ENCODE measurements at places on chromosomes 1 and 21.

DNA sequence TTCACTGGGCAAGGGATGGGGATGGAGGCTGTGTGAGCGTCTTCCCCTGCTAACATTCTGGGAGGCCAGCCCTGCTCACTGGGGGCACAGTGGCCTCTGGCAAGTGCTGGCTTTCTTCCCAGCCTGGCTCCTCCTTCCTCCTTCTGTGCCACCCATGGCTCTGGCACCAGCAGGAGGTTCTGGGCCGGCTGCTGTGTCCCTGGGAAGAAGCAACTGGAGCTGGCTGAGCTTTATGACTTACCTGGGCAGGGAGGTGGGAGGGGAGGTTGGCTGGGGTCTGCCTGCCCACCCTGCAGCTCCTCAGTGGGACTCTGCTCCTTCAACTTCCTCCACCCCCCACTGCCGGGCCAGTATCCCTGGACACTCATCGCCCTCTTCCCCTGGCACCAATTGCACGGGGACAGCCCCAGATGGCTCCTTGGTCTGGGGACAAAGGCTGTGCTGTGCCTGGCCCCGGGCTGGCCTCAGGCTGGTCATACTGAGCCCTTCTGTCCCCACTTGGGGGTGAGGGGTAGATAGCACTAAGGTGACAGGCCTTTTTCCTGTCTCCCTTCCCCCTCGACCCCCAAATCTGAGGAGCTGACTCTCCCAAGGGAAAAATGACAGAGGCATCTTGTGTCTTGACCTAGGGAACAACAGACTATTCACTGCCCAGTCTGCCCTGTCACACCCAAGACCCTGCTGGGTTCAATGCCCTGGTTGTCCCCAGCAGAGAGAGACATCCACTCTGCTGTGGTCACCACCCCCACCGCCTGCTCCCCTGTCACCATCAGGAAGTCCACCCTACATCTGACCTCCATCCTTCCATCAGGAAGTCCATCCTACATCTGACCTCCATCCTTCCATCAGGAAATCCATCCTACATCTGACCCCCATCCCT lies 14.4 kb downstream of the CDK18 start:
- no peak for DNase-seq

- no peak for DNase-seq
These were observed 141.5 kb downstream of the KAZN start for GRCh38 chr1:14740016-14740415.

DNA sequence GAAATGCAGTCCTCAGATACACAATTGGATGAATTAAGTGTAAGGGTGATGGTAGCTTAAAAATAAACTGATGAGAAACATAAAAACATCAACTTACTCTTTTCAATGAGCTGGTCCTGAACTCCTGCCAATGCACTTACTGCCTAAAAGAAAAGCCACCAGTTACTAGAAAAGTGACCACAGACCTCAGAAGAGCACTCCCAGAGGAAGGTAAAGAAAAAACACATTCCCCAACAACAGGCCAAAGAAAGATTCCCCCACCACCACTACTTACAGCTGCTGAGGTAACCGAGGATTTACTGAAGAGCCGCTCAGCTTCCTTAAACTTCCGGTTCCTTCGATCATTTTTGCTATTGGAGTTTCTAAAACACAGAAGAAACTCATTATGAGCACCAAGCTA lies 5.4 kb downstream of the MEAF6 start:
- DNase-seq, result no peak

DNA sequence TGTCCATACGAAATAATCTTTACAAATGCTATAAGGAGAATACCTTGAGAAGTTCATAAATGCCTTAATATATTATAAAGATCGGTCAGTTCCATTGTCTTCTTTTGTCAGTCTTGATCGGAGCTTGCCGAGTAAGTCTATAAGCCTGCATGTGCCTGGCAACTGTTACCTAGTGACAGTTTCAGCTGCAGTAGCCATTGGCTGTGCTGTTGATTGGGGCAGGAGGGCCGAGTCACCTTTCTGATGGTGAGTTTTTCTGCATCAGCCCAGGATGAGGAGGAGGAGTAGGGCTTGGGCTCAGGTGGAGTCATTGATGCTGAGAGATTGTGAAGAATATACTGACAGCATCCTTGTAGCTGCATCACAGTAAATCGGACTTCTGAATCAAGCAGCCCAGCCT lies 1.9 kb upstream of the GPR52 start:
- no peak for DNase-seq

DNA sequence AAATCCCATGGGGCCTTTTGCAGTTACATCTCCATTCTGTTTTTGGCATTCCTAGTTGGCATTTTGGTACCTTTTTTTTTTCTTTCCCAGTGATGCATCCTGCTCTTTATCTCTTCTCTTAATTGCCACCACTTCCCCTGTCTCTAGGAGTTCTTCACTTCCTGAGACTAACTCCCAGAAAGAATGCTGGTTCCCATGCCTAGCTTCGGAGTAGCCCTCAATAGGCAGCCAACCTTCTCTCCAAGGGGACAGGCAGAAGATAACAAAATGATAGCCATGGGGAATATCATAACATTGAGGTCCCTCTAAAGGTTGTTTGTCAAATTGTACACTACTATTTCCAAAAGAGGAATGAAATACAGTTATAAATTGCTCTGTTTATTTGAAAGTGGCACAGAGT lies 150.6 kb upstream of the UBE2U start:
- DNase-seq, result no peak

GRCh38 chr1:21933397-21934248 lies 3.5 kb downstream of the HSPG2 start:
- no peak for DNase-seq

GRCh38 chr1:45348609-45348965 lies 8.3 kb upstream of the MUTYH start:
- DNase-seq, result no peak

DNA sequence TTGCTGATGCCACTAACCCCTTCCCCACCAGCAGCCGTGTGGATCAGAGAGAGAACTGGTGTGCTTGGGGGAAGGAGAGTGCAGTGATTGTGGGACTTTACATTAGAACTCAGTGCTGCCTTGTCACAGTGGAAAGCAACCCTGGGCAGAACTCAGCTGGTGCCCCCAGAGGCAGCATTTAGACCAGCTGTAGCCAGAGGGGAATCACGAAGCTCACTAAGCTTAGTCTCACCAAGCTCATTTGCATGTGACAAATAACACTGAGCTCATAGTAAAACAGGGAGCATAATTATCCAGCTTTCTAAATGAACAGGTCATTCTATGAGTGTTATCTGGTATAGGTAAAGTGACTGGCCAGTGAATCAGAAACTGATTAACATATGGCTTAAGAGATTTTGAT lies 9.8 kb upstream of the SMAP2 start:
- no peak for DNase-seq

DNA sequence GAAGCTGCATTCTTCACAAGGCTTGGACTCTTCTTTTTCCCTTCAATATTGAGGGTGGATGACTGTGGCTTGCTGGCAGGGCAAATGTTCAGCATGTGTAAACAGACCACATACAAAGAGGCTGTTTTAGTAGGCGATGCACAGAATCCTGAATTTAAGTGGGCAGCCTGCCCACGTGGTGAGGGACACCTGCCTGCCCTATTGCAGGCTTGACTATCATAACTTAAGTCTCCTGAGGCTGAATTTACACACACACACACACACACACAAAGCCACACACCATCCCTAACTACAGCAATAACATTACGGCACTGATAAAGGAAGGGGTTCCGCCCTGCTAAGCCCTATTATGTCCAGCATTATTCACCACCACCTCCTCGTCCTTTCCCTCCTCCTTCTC lies 15.9 kb downstream of the SYT2 start:
- no peak for DNase-seq

GRCh38 chr21:17514124-17514845 lies 1.4 kb downstream of the CXADR start:
- no peak for DNase-seq

GRCh38 chr21:15558884-15559283 lies 170.9 kb upstream of the USP25 start:
- DNase-seq, result no peak

DNA sequence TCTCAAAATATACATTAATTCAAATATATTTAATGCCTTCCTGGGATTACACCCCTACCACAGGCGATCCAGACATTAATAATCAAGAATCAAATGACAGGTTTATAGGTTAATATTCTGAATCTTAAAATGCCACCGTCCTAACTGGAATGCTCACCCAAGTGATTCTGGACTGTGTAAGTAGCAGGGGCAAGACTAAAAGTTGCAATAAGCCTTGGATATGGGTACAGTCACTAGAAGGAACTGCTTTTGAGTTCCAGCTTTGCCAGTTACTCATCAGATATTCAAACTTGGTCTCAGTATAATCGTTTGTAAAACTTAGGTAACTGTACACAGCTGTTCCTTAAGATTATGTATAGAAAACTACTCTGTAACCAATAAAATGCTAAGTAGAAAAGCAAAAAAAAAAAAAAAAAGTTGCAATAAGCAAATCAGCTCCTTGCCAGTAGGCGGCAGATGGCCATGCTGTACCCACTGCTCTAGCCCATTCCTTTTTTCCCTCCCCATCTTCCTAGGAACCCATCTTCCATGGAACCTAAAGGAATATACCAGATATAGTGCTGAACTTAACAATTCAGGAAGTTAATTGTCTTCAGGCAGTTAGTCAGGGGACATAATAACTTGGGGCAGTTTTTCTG lies 10.5 kb downstream of the RO60 start:
- DNase-seq, result no peak

- DNase-seq, result no peak
These were observed 86.8 kb upstream of the SERBP1 start for GRCh38 chr1:67517046-67517445.

- no peak for DNase-seq
These were observed 391.9 kb downstream of the GPATCH2 start for GRCh38 chr1:217238945-217239344.

DNA sequence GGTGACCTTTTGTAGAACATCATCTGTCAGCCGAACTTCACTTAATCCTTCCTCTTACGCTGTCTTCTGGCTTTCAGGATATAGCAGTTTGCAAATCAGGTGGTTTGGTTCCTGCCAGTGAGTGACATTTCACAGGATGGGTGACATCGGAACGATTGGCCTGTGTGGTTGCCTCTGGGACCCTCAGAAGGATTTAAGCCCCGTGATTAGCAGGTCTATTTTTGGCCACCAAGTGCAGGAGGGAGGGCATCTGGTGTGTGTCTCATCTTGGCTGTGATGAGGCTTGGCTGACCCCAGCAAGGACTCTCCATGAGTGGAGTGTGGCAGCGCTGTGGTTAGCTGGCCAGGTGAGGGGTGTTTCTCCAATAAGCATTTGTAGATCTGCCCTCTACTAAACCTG lies 407.6 kb upstream of the VAMP3 start:
- DNase-seq, result no peak

- DNase-seq, result no peak
These were observed 642 bp downstream of the TRIM62 start for GRCh38 chr1:33180911-33181890.

- no peak for DNase-seq
These were observed 24.5 kb downstream of the EEIG2 start for GRCh38 chr1:108584428-108584856.

- DNase-seq, result peak; percentile 62
These were observed 45.9 kb downstream of the WDR4 start for GRCh38 chr21:42833439-42833815.

GRCh38 chr1:64497088-64497883 lies 27.4 kb downstream of the CACHD1 start:
- no peak for DNase-seq

DNA sequence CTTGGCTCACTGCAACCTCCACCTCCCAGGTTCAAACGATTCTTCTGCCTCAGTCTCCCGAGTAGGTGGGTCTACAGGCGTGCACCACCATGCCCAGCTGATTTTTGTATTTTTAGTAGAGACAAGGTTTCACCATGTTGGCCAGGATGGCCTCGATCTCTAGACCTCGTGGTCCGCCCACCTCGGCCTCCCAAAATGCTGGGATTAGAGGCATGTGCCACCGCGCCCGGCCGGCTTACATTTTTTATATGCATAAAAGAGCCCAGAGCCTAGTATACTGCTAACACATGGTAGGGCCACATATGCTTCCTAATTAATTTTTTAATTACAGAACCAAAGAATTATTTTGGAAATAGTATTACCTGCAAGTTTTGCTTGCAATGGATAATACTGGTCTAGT lies 1325.4 kb downstream of the PLA2G4A start:
- no peak for DNase-seq

DNA sequence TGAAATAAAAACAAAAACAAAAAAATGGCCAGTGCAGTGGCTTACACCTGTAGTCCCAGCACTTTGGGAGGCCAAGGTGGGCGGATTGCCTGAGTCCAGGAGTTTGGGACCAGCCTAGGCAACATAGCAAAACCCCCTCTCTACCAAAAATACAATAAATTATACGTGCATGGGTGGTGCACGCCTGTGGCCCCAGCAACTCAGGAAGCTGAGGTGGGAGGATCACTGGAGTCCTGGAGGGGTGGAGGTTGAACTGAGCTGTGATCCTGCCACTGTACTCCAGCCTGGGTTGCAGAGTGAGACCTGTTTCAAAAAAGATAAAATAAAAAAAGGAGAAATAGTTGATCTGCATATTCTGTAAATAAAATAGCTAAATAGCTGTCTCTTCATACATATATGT lies 41.2 kb downstream of the HS2ST1 start:
- DNase-seq, result no peak

DNA sequence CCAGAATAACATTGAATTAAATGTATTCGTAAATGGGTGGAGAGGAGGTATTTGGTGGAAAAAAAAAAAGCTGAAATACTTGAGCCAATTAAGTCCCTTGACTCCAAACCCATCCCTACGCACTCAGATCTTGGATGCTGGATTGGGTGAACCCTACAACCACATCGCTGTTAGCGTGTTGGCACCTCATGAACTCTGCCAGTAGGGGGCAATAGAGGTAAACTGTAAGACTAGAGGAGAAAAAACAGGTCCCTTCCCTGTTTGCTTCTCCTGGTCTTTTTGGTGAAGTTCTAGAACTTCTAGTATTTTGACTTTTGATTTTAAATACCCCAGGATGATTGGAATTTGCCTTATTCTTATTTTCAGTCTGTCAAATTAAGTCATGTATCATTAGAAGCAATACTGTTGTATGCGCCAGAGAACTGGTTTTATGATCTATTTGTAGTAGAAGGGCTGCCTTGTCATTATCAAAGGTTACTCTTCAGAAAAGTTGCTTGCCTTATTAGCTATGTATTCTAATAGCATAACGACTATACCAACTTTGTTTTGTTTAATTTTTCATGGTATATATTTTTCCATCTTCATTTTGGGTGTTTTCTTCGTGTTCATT lies 1.9 kb upstream of the OR13G1 start:
- no peak for DNase-seq

- DNase-seq, result no peak
These were observed 26.3 kb downstream of the FHAD1 start for GRCh38 chr1:15273274-15273673.

GRCh38 chr1:162003061-162003829 lies 20.4 kb downstream of the OLFML2B start:
- DNase-seq, result no peak
